ENCODE measurements at places on chromosomes 1 and 21.
A peak's percentile ranks its signal among the peaks of the same experiment; 100 is the strongest.

DNA sequence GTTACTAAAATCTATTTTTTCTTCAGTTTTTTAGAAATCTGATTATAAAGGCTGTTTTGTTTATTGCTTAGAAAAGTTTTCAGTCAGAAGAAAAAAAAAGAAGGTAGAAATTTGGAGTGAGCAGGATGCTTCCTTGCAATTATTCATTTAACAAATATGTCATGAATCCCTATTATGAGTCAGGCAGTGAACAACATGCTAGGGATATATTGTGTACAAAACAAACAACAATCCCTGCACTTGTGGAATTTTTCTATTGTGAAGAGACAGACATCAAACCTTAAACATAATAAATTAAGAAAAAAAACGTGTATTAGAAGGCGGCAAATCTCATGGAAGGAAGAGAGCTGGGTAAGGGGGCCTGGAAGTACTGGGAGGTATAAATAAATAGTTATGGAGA is 664.1 kb upstream of the CAMK1G start:
- DNase-seq, result no peak

- DNase-seq, result no peak
Measured at GRCh38 chr1:51776408-51776807, 102.1 kb downstream of the NRDC start.

DNA sequence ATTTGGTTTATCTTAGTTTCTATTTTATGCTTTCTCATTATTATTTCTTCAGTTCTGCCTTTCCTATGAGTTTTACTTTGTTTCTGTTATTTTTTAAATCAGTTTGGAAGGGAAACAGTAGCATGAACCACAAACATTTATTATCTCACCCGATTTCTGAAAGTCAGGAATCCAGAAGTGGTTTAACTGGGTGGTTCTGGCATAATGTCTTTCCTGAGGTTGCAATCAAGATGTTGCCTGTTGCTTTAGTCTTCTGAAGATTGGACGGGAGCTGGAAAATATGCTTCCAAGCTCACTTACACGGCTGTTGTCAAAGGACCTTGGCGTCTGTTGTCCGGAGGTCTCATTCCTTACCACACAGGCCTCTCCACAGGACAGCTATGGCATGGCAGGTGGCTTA is 50.4 kb downstream of the SNRPE start:
- no peak for DNase-seq

GRCh38 chr1:1089731-1090423 is 15.8 kb upstream of the RNF223 start:
- peak; percentile 50 for DNase-seq

DNA sequence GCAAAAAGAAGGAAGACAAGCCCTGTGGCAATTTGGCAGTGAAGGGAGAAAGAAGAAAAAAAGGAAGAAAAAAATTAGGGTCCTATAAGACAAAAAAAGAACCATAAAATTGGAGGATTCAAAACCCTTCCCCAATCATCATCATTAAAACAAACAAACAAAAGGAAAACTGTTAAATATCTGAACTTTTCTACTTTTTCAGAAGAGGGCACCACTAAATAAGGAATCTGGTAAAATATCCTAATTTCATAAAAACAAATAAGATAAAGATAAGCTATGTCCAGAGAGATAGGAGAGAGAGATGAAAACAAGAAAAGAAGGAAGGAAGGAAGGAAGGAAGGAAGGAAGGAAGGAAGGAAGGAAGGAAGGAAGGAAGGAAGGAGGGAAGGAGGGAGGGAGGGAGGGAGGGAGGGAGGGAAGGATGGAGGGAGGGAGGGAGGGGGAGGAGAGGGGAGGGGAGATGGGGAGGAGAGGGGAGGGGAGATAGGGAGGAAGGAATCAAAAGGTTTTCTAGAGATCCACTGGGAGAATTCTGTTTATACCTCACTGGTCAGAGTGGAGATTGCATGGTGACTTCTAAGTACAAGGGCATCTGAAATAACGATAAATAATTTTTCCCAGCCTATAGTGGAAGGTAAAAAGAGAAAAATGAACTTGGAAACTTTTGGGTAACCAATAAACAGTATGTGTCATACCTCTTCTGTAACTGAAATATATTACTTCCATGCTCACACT is 10.4 kb upstream of the FMO2 start:
- DNase-seq, result no peak

- peak; percentile 12 for DNase-seq
Measured at GRCh38 chr1:33577663-33578062, 105.2 kb downstream of the ZSCAN20 start.

DNA sequence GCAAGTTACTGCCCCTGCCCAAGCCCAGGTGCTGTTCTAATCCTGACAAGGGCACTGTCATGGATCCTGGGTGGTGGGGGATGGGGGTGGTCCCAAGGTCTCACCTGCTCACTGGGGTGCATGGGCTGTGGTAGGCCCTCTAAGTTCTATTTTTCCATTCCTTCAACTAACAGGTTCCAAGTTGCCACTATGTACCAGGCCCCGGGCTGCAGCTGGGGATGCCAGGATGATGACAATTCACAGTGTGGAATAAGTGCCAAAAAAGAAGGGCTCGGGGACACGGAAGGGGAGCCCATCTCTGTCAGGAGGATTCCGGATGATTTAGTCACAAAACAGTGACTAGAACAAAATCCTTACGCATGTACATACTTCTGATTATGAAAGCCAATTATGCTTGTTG is 76.0 kb downstream of the STUM start:
- no peak for DNase-seq

Data from islet precursor cell (in vitro differentiated cells).